ENCODE measurements at places on chromosomes 3 and 15.
A peak's percentile ranks its signal among the peaks of the same experiment; 100 is the strongest.

DNA sequence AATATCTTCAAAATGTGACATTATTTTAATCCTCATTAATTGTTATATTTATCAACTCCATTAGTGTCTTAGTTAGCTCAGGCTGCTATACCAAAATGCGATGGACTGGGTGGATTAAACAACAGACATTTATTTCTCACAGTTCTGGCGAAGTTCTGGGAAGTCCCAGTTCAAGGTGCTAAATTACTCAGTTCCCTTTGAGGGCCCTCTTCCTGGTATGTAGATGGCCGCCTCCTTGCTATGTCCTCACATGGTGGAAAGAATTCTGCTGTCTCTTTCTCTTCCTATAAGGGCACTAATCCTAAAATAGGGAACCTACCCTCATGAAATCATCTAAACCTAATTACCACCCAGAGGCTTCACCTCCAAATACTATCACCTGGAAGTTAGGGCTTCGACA, 38.8 kb upstream of the DUT start:
- no peak for DNase-seq

DNA sequence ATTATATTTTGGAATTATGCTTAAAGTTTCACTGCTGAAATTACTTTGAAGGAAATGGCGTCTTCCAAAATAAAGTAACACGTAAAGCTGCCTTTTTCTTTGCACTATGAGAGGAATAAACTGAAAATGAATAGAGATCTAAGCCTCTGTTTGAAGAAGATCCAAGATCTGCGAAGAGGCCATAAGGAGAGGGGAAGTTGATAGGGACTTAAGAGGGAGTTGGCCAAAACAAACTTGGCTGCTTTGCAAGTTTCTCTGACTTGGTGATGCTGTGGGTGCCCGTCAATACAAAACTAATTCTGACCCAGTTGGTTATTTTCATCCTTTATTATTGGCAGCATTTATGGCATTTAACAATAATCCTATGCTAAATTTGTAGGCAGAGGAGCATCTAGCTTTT, 190.2 kb upstream of the GBE1 start:
- DNase-seq = no peak

DNA sequence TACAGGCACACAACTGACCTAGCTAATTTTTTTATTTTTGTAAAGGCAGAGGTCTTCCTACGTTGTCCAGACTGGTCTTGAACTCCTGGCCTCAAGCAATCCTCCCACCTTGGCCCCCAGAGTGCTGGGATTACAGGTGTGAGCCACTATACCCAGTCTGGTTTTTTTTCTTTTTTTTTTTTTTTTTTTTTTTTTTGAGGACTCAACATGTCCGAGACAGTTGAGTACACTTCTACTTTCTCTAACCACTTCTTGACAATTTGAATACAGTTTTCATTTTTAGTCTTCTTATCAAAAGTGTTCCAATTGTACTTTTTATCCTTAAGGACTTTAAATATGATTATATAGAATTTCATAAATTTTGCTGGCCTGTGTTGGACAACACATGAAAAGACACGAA, 7.4 kb upstream of the GSK3B start:
- DNase-seq = no peak

- DNase-seq = no peak
Observed at GRCh38 chr3:47073685-47074084, 90.2 kb downstream of the SETD2 start.

GRCh38 chr3:196684548-196685407, 27.3 kb downstream of the CEP19 start:
- peak; percentile 80 for DNase-seq

DNA sequence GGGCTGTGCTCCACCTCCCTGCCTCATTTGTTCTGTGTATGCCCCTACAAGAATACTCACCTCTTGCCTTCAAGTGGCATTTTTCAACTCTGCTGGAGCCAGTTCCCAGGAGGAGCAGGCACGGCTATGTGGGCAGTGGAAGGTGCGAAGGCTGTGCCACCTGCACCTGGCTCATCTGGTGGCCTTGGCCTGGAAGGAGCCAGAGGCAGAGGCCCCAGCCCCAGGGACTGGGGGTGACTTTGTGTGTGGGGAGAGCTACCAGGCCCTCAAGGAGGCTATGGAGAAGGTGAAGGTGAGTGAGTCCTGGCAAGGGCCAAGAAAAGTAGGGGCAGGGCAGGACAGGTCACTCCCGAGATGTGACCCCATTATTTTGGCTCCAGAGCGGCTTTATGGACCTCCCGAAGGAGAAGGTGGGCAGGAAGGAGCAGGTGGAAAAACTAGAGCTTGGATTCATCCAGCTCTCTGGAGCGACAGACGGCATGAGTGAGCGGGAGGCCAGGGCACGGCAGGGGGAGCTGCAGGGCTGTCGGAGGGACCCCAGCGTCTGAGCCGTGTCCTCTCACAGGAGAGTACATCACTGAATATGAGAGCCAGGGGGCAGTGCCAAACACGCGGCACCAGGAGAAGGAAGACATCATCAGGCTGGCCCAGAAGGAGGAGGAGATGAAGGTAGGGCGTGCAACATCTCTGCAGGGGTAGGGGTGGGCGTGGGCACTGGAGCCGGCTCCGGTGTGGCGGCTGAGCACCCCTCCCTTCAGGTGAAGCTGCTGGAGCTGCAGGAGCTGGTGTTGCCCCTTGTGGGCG, 57.3 kb upstream of the UBE2Q2 start:
- DNase-seq = no peak

DNA sequence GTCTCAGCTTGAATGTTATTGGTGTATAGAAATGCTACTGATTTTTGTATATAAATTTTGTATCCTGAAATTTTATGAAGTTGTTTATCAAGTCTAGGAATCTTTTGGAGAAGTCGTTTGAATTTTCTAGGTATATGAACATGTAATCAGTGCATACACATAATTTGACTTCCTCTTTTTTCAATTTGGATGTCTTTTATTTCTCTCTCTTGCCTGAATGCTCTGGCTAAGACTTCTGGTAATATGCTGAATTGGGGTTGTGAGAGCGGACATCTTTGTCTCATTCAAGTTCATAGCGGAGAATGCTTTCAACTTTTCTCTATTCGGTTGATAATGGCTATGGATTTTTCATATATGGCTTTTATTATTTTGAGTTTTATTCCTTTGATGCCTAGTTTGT, 100.9 kb upstream of the MCTP2 start:
- no peak for DNase-seq

GRCh38 chr15:50252556-50252955, 13.0 kb downstream of the HDC start:
- no peak for DNase-seq

GRCh38 chr3:151282921-151283320, 4.6 kb upstream of the P2RY14 start:
- peak; percentile 76 for DNase-seq

DNA sequence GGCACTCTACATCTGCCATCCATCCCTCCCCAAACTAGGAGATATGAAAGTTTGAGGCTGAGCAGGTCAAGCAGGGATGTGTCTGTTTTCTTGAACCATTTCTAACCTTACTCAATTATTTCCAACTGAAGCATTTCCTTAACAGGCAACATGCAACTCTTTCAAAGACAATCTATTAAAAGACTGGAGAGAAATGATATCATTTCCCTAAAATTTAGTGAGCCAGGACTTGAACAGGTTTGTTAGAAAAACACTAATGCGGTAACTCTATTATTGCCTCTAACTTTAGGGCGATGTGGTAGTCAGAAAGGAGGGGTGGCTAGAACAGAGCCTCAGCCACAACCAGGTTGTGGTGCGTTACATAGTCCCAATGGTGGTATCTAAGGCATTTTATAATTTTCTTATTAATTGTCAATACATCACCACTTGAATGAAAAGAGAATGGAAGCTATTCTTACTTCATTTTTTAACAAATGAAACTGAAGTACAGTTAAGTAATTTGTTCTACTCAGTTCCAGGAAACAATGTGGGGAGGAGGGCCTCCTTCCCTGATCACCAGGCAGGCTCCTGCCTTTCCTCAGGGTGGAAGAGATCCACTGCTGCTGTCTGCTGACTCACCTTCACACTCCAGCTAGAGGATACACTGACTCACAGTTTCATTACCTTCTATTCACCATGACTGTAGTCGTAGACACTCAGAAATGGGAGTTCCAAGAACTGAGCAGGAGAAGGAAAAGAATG, 22.8 kb downstream of the MYO1E start:
- no peak for DNase-seq

- DNase-seq = no peak
Observed at GRCh38 chr3:139107424-139108252, 62.9 kb upstream of the PRR23C start.

DNA sequence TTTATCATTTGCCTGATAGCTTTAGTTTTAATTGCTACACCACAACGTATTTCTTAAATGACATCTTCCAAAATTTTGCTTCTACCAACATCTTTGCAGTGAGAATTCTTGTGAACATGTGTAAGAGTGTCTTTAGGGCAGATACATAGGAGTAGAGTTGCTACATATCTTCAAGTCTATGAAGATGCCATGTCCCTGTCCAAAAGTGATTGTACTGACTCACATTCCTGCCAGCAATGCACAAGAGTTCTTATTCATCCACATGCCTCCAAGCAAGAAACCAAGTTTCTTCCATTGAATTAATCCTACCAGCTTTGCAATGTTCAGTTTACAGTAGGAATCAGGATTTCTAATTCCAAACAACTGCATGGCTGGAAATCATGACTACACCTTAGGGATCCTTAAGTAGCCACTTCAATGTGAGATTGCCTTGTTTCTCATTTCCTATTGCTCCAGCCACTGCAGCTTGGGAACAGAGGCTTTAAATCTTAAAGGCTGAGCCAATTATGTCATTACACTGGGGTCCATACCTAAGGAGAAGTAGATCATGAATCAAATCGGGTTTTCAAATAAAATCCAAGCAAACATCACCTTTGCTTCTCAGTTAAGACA, 44.5 kb downstream of the BCL2L10 start:
- DNase-seq = no peak

DNA sequence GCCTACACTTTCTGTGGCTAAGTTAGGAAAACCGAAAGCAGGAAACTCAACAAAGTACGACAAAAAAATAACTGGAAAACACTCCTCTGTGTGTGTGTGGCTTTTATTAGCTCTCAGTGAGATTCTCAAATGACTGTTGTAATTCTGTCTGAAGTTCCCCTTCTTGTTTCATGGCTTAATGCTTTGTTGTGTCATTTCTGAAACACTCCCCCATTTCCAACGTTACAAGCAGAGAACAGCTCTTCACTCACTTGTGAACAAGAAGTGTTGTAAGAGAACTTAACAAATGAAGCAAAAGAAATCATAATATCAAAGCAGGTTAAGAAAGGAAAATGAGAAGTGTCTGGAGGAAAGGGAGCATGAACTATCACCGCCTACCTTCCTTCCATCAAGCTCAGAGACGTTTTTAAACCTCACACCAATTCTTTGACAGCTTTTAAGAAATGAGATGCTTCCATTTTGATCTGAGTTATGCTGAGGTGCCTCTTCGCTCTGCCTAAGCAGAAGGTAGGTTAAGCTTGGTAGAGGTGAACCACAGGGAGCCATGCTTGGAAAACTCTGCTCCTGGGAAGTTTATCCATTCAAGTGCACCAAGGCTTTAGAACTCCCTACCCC, 12.4 kb upstream of the SEC62 start:
- no peak for DNase-seq

- no peak for DNase-seq
Observed at GRCh38 chr3:194775266-194775665, 89.6 kb downstream of the FAM43A start.

All from NCI-H2081 (cell line).